H4 (cell line): ENCODE measurements at places on chromosomes 5 and 9. TPM values are rescaled to one million over a fixed set of nuclear protein-coding genes. Genes with fewer than 3 reads are reported as not detected.

Gene EQTN
- total RNA-seq, result not detected in 2 replicates

- DNase-seq, result no peak
These were observed 361.8 kb downstream of the KDM4C start for GRCh38 chr9:7119612-7120011.

- no peak for DNase-seq
These were observed 57.8 kb downstream of the ZNF462 start for GRCh38 chr9:106920701-106921283.

GRCh38 chr5:167709625-167710024, 581.8 kb upstream of the WWC1 start:
- no peak for DNase-seq

DNA sequence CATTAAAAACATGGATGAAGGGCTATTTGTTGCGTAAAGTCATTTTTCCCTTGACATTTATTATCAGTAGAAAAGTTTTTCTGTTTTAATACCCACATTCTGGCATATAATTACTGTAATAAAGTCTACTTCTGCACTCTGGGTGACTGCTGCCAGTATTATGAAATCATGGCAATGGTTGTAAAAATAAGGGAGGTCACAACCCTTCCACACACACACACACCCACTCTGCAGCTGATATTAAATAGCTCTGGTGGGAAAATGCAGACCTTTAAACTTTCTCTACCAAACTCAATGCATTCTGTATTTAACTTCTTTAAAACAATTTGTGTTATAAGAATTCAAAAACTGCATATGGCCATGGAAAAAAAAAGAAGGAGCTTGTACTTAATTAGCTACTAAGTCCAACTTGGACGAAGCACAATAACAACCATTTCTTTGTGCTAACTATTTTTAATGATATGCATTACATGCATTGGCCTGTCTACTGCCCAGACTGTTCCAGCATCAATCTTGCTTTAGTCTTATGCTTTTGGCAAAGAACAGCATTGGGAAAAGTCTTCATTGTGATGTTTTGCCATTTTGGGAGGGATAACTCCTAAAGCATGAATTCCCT, 137.6 kb upstream of the MAP3K1 start:
- DNase-seq, result no peak

GRCh38 chr5:153276151-153276550, 214.3 kb upstream of the GRIA1 start:
- no peak for DNase-seq

- DNase-seq, result no peak
These were observed 96.7 kb upstream of the GRHPR start for GRCh38 chr9:37325778-37326177.
